ENCODE measurements at places on chromosomes 3 and 15. TPM values are rescaled to one million over a fixed set of nuclear protein-coding genes. Genes with fewer than 3 reads are reported as not detected.

ISLR2 gene
- 1.2 TPM for total RNA-seq

- DNase-seq, result no peak
These were observed 12.9 kb downstream of the IDH3A start for GRCh38 chr15:78162038-78162437.

PTH1R gene
- total RNA-seq, result 21.6 TPM

DNA sequence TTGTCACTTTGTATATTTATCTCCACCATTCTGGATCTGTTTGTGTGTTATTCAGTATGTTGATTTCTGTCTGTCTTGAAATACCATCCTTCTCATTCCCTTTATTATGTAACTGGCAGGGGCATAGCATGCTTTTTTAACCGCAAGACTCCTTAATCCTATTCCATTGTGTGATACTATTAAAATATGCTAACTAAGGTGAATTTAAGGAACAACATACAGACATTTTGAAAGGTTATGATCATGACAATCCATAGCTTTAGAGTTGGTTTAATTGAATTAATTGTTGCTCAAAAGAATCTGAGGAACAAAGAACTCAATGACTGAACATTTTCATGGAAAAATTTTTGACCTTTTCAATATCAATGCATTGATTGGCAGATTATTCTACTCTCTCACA lies 677.3 kb upstream of the ROBO1 start:
- no peak for DNase-seq

GRCh38 chr3:100483529-100483928 lies 8.9 kb upstream of the TMEM45A start:
- DNase-seq, result no peak

DNA sequence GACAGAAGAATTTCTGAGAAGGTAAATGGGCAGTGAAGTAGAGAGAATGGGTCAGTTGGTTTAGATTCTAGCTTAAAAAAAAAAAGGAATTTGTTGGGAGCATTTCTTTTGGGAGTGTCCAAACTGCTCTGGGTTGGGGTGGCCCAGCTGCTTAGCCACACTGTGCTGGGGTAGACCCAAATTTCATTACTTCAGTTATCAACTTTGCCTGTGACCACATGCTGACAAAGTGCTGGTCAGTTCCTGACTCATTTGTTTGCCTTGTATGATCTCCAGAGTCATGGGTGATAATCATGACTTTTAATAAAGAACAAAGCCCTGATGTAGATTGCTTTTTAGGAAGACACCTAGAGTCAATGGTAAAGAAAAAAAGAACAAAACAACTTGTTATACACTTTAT lies 121.5 kb upstream of the FGF7 start:
- no peak for DNase-seq

RTP4 gene
- 1.3 TPM for total RNA-seq

CIDEC gene
- total RNA-seq, result 0.78 TPM

DNA sequence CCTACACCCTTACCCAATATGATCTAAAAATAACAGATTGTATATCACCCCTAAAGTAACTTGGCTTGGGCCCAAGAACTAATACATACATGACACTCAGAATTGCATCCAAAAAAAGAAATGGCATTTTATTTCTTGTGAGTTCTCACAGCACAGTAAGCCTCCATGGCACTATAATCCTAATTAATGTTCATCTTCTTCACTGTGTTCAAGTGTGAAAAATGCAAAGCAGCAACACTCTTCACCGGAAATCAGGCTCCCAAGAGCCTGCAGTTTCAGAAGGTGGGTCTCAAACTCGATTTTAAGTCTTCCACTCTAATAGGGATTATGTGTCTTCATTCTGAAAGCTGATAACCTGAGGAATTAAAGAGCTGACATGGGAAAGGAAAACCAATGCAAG lies 142.8 kb upstream of the TSC22D2 start:
- DNase-seq, result no peak

- no peak for DNase-seq
These were observed 28.9 kb upstream of the KLHL6 start for GRCh38 chr3:183584246-183584913.

ATP10A gene
- total RNA-seq, result 51.9 TPM

SSR3 gene
- 209 TPM for total RNA-seq

DNA sequence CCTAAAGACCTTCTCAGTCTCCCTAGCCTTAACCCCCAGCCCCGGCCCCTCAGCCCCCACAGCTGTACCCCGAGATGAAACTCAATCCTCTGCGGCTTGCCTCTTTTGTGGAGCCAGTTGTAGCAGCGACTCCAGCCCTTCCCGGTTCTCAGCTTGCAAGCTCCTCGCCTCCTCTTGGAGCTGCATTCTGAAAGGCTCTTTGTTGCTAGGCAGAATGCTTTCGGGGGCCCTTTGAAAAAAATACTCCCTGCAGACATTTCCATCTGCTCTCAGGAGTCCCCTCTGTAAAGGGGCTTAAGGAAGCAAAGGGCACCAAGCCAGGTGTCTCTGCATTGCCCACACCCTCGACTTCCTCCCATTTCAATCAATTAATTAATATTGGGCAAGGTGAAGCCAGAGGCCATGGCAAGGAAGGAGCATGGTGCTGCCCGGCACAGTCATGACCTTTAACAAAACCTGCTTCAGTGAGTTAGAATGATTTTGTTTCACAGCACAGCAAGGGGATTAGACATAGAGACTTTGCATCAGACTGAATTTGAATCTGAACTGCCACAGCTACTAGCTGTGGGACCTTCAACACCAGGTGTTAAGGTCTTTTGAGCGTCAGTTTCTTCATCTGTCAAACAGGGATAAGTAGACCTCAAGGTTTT lies 65.5 kb downstream of the SRGAP3 start:
- DNase-seq, result no peak

GRCh38 chr3:63029326-63029725 lies 154.1 kb upstream of the CADPS start:
- DNase-seq, result no peak

DNA sequence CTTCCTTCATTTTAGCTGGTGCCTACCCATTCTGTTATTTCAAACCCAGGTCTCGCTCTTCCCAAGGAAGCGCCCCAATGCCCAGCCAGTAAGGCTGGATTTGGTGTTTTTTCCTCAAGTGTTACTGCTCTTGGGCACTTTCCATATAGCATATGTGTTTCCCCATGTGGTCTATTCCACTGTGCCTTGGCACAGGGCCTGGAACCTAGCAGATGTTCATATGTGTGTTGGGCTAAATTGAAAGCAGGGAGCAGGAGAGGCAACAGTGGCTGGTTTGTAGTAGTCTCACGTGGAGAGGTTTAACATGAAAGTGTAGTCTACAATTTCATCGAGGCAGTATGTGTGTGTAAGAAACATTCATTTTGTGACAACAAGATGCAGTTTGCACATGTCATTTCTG lies 48.2 kb upstream of the TEX264 start:
- no peak for DNase-seq

DNA sequence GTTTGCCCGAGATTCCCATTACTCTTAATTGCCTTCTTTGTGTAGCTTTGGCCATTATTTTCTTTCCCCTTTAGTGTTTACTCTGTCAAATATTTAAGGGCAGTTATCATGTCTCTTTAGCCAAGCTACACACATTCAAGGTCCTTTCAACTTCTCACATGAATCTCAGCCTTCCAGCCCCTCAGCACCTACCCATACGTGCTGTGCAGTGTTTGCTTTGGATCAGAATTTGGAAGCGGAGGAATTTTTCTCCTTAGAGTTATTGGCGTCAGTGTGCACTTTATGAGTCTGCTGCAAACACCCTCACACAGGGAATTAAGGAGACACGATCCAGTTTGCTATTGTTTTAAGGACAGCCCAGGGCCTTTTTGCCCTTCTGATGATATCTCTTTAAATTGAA lies 231.6 kb downstream of the CACNA2D3 start:
- DNase-seq, result no peak

UACA gene
- 40.7 TPM for total RNA-seq

POC1A gene
- 2.1 TPM for total RNA-seq

DNA sequence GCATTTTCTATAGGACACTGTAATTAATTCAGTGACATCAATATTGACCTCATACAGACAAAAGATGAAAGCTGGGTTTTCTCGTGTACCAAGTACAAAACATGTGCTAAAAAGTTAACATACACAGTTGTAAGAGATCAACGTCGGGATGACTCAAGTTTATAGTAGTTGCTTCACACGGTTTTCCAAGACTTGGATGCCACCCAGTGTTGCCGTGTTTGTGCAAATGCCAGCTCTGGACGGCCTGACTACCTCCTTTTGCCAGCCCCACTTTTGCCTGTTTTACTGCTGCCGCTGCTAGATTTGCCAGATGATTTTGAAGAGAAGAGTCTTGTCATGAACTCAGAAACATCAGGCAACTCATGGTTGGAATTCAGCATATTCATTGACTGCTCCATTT lies 17.6 kb downstream of the EMC7 start:
- DNase-seq, result no peak

DNA sequence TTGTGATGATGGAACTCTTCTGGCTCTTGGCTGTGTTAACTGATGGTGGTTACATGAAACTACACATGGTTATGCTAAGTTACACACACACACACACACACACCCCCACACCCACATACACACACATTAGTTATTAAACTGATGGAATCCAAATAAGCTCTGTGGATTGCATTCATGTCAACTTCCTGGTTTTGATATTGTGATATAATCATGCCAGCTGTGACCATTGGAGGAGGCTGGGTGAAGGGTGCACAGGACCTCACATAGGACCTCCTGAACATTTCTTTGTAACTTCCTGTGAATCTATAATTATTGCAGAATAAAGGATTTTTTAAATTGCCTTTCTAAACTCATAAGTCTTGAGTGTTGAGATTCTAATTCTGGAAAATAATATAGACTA lies 58.9 kb upstream of the LIMD1 start:
- no peak for DNase-seq

TMC3 gene
- 0.42 TPM for total RNA-seq

VIPR1 gene
- total RNA-seq, result 5.2 TPM

DNA sequence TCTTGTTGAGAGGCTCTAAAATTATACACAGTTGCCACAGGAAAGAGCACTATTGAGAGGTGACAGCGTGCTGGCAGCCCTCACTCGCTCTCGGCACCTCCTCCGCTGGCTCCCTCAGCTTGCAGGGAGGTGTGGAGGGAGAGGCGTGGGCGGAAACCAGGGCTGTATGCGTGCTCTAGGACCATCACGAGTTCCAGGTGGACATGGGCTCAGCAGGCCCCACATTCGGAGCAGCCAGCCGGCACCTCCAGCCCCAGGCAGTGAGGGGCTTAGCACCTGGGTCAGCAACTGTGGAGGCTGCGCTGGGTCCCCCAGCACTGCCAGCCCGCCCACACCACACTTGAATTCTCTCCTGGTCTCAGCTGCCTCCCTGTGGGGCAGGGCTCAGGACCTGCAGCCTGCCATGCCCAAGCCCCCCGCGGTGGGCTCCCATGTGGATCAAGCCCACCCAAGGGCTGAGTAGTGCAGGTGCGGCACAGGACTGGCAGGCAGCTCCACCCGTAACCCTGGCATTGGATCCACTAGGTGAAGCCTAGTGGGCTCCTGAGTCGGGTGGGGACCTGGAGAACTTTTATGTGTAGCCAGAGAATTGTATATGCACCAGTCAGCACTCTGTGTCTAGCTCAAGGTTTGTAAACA lies 460.6 kb upstream of the ALCAM start:
- DNase-seq, result no peak

GRCh38 chr15:96325541-96326327 lies 4.8 kb upstream of the NR2F2 start:
- no peak for DNase-seq

- DNase-seq, result peak; percentile 45
These were observed 243.9 kb upstream of the UMPS start for GRCh38 chr3:124486324-124486723.

- DNase-seq, result no peak
These were observed 940 bp upstream of the ACY1 start for GRCh38 chr3:51982352-51982837.

SLC28A2 gene
- total RNA-seq, result not detected

CCK gene
- 4.5 TPM for total RNA-seq

DNAH12 gene
- under 0.01 TPM for total RNA-seq

PLSCR2 gene
- not detected for total RNA-seq

DNA sequence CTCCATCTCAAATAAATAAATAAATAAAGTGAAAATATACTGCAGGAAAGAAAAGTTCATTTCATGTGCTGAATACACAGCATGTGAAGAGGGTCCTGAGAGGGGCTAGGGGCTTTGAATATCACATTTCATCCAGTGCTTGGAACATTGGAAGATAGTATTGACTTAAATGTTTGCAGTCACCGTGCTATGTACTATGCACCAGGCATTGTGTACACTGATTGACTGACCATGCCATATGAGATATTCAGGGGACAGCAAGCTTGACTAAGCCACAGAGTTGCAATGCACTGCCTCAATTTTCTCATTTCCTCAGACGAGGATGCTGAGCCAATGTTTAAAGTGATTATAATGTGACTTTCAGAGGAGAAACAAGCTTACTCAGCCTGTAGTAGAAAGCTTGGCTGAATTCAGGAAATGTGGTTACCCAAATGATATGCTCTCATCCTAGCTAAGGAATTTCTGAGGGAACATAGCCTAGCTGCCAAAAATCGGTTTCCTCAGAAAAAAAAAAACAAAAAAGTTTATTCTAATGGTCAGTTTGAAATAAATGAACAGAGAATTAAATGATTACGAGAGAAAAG lies 557.9 kb downstream of the FGF12 start:
- DNase-seq, result no peak

DNA sequence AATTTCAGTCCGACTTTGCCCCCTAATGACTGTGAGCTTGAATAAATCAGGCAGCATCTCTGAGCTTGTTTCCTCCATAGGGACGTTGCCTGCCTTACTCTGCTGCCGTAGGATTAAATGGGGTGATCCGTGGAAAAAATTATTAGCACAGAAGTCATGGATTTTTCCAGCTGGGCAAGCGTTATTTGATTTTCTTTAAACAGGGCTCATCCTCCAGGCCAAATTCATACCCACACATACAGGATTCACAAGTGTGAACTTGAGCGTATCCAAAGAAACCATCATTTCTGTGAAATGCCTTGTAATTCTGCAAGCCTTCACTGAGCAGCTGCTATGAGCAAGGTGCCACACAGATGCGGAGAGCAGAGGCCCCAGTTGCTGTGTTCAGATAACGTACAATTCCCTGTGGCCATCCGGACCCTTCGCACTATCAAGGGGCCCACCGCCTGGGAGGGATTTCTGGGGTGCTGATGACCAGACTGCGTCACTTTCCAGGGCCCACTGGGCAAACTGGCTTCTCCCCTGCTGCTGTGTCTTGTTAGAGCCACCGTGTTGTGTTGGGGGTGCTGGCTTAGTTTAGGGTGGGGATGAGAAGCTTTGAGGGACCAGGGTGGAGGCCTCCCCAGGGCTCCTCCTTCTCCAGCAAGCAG lies 61.4 kb downstream of the MGLL start:
- no peak for DNase-seq

DNA sequence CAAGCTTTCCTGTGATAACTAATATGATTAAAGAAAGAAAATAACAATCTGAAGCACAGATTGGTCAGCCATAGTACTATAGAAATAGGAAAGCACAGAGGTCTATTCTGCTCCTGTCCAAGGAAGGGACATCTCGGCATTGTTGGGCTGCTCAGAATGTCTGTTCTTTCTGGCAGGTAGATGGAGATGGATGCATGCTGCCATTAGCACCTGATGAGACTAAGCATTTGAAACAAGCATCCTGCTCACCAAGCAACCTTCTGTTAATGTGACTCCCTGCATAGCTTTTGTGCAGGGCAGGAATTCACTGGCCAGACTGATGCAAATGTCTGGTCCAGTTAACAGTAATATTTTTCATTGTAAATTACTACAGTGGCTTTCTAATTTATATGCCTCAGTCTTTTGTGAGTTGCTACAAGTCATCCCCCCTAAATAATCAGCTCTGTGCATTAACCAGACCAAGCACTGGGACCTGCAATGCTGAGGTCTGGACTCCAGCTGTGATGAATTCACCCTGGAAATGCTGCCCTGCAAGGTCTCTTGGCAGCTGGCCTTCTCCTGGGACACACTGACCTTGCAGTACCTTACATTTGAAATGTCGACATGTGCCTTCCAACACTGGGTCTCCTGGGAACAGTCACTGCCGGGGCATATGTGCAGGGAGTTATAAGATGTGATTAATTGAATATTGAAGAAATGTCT lies 1123.7 kb downstream of the IGSF11 start:
- no peak for DNase-seq

Data from esophagus muscularis mucosa (tissue), 4 donors.